Cerebellum (tissue), 4 donors: ENCODE measurements at places on chromosomes 11 and 22.

- DNase-seq = no peak
These were observed 3.6 kb downstream of the RTN4RL2 start for GRCh38 chr11:57463671-57464538.

- no peak for DNase-seq
These were observed 200.8 kb upstream of the ZC3H12C start for GRCh38 chr11:109892321-109892794.

GRCh38 chr11:35605706-35606105, 12.6 kb upstream of the FJX1 start:
- peak; percentile 8 for DNase-seq

DNA sequence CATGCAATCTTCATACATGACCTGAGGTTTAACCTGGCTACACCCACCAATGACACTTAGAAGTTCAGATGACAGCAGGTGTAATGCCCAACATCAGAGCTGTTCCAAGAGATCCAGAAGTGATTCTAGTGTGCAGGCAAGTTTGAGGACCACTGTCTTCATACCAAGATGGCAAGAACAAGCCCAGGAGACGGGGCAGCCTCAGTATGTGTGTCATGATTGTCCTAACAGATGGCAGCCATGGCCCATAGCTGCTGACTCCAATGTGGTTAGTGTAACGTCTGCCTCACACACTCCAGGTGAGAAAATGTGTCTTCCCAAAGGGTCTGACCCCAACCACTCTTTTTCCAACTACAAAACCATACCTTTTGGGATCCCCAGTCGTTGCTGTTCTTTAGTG, 97.3 kb downstream of the ETS1 start:
- no peak for DNase-seq

DNA sequence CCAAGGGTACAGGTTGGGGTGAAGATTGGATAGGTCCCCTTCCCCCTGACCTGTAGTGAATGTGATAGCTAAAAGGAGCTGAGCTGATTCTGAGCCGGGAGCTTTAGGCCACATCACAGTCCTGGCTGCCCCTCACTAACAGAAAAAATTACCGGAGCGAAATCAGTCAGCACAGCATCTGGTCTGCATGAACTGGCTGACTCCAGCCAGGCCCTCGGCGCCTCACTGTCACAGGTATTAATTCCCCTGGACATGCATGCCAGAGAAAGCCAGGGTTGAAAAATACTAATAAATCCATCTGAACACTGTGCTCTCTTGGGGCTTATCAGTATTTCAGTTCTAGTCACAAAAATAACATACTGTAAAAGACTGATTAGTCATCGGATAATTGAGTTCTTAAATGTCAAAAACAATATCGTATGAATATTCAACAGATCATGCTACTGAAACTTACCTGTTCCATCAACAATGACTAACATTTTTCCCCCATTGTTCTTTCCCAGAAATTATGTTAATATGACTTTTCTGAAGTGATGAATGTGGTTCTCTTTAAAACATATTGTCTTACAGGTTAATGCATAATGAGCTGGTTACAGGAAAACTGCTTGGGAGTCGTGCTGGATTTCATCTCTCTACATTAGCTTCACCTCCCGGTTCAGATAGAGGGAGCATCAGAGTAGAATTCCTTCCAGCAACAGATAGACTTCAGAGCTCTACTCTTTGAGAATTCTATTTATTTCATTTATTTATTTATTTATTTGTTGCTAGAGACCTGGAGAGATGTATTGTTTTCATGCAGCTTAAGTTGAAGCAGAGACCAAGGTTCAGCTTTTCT, 387.7 kb downstream of the NXPE2 start:
- DNase-seq = no peak

GRCh38 chr11:46364056-46364455, 16.8 kb downstream of the DGKZ start:
- DNase-seq = no peak

- no peak for DNase-seq
These were observed 35.8 kb downstream of the BTG4 start for GRCh38 chr11:111476366-111476765.

- no peak for DNase-seq
These were observed 3.1 kb downstream of the TAF10 start for GRCh38 chr11:6608726-6609501.

GRCh38 chr22:40480996-40481395, 110.6 kb downstream of the SGSM3 start:
- DNase-seq = no peak

GRCh38 chr11:83219095-83219494, 25.6 kb downstream of the ANKRD42 start:
- no peak for DNase-seq

GRCh38 chr22:36966851-36967540, 52.3 kb downstream of the TST start:
- DNase-seq = no peak

DNA sequence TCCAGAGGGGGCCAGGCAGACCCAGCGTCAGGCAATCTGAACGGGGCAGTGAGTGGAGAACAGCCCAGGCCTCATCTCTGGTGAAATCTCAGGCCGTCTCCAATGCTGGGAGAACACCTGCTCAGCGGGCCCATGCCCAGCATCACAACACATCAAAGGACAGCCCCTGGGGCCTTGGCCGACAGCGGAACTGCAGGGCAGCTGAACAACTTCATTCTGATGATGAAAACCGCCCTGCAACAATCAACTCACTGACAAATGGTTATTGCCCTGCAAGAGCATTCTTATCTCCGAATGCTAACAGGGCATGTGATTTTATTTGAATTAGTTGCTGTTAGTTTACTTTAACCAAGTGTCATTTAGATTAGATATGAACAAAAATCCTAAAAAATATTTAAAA, 14.6 kb downstream of the CELSR1 start:
- no peak for DNase-seq

DNA sequence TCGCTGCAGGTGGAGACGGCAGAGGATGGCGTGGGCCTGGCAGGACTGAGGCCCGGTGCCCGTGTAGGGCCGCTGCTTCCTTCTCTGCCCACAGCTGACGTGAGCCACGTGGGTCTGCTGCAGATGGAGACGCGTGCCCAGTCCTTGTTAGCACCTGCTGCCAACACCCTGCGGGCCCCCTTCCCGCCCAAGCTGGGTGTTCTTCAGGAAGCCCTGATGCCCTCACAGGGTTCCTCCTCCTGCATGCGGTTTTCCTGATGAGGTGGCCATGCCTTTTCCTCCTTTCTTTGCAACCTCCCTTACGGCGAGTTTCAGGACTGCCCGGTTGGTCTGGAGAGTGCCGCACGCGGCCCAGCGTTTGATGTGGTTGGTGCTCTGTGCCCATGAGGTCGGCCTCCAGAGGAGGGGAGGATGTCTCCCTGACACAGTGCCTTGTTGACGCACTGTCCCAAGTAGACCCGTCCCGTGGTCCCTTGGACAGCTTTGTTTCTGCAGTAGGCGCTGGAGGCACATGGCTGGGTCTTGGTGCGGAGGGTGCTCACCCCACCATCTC, 44.7 kb downstream of the AP2A2 start:
- no peak for DNase-seq

- no peak for DNase-seq
These were observed 6.4 kb downstream of the ELFN2 start for GRCh38 chr22:37420686-37421467.

GRCh38 chr22:38411016-38411415, 44.0 kb downstream of the KCNJ4 start:
- DNase-seq = no peak

DNA sequence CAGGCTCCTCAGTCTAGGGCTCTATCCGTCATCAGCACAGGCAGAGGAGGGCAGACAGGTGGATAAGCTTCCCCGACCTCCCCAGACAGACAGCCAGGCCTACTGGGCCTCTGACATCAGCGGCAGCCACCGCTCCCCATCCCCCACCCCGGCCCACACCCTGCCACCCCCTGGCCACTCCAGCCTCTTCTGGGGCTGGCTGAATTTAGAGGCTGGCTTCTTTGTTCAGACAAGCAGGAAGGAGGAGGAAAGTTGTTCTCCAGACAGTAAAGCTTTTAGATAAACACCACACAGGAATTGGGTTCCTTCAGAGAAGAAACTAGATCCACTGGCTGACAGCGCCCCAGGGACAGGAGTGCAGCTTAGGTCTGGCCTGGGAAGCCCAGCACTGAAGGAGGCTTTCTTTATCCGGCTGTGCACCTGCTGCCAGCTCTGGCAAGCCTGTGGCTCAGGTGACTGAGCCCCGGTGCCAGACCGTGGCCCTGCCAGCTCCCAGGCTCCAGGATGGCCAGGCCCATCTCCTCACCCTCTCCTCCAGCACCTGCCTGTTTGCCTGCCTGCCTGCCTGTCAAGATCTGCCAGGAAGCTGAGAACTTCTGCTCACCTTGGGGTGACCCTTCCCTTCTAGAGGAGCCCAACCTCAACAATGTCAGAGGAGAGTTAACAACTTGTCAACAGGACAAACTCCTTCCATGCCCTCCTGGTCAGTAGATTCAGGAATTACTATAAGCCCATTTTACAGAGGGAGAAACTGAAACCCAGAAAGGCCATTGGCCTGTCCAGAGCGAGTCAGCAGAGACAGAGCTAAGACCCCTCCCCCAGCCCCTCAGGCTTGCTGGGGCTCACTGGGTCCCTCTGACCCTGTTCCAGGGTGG, 44.0 kb upstream of the KLHL35 start:
- peak; percentile 92 for DNase-seq

DNA sequence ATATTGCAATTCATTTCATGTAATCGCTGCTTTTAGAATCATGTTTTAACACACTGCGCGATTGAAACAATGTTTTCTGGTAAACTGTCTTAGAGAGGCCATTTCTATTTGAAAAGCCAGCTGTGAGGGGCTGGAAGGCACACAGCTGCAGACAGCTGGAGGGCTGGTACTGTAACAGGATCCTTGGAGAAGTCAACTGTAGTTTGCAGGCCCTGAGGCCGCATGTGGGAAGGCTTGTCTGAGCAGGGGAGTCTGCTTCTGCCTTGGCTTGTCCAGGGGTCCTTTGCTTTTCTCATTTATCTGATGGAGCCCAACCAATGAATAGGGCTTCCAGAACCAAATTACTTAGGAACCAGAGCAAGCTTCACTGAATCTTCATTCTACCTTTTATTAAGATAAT, 313.5 kb downstream of the BLID start:
- no peak for DNase-seq
